ENCODE measurements at places on chromosomes 3 and 15. TPM values are rescaled to one million over a fixed set of nuclear protein-coding genes. Genes with fewer than 3 reads are reported as not detected.

DNA sequence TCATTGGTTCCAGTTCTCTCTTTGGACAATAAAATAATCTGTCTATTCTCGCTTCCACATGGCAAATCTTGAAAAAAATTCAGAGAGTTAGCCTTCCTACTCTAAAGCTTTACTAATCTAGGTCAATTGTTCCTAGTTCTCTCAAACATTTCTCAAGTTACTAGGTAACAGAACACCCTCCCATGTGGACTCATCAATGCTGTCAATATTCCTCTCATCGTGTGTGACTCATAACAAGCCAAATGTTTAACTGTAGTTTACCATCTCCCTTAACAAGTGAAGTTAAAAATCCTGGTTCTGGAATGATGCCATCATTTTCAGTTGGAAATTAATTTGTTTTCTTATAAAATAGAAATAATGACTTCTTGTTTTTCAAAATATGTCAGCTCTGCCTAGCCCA is 438.6 kb downstream of the ROBO1 start:
- no peaks in the 10 kb centered on the region for H3K4me1 ChIP-seq
- DNase-seq = no peak
- no peaks in the 10 kb centered on the region for H3K36me3 ChIP-seq
- H3K27me3 ChIP-seq = no peaks in the 10 kb centered on the region
- no peak overlapping the region for H3K27ac ChIP-seq

- H3K4me1 ChIP-seq = peaks cover 14% of the 10 kb centered on the region
- no peak for DNase-seq
- peak overlapping the region; percentile 71 for H3K27ac ChIP-seq
- no peak overlapping the region for H3K4me3 ChIP-seq
These were observed 46.3 kb downstream of the ZBTB20 start for GRCh38 chr3:115100806-115101205.

GRCh38 chr3:34363881-34364280 is 565.5 kb downstream of the PDCD6IP start:
- no peaks in the 10 kb centered on the region for H3K4me1 ChIP-seq
- no peaks in the 10 kb centered on the region for H3K27me3 ChIP-seq
- H3K36me3 ChIP-seq = no peaks in the 10 kb centered on the region

- no peaks in the 10 kb centered on the region for H3K36me3 ChIP-seq
- no peaks in the 10 kb centered on the region for H3K27me3 ChIP-seq
- DNase-seq = no peak
- no peaks in the 10 kb centered on the region for H3K4me1 ChIP-seq
These were observed 145.2 kb downstream of the VGLL3 start for GRCh38 chr3:86845726-86846125.

DNA sequence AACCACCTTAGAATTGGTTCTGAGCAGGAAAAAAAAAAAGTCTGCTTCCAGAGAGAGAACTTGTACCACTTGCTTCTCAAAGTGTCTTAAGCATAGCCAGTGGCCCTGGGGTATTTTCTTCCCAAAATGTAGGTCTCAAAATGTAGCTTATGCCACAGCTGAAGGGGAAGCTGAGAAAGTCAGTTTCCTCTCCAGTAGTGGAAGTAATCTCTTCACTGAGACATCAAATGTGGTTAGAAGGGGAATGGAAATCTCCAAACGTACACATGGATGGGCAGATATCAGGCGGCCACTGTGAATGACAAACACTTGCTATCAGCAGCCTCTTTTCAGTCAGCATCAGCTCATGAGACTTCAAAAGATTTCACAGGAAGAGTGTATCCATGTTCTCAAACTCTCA is 841.2 kb downstream of the TUSC7 start:
- no peaks in the 10 kb centered on the region for H3K4me1 ChIP-seq
- H3K4me3 ChIP-seq = no peak overlapping the region
- H3K36me3 ChIP-seq = no peaks in the 10 kb centered on the region
- DNase-seq = no peak
- no peaks in the 10 kb centered on the region for H3K27me3 ChIP-seq

DNA sequence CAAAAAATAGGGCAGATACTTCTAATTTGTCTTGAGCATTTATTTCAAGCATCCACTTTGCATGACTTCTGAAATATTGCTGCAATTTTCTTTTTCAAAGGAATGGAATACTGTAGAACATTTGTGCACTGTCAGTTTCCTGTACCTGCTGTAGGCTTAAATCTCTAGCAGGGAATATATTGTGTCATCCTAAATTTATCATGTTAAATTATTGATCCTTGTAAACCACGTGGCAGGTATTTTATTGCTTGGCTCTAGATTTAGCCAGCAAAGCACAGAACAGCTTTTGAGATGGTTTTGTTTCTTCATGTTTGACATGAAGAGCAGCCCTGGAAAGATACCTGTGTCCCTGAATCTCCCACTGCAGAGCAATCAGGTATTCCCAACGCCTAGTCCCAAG is 470.1 kb downstream of the GABRG3 start:
- H3K4me3 ChIP-seq = no peak overlapping the region
- no peak overlapping the region for H3K27ac ChIP-seq
- H3K36me3 ChIP-seq = peaks cover 6% of the 10 kb centered on the region
- no peak for DNase-seq

- H3K36me3 ChIP-seq = no peaks in the 10 kb centered on the region
- H3K27ac ChIP-seq = no peak overlapping the region
- H3K4me3 ChIP-seq = no peak overlapping the region
- H3K4me1 ChIP-seq = peaks cover 44% of the 10 kb centered on the region
- no peak for DNase-seq
These were observed 53.0 kb downstream of the SLMAP start for GRCh38 chr3:57808961-57809608.

GRCh38 chr3:193301433-193301832 is 60.4 kb downstream of the PLAAT1 start:
- H3K4me1 ChIP-seq = no peaks in the 10 kb centered on the region
- H3K27ac ChIP-seq = no peak overlapping the region
- no peak overlapping the region for H3K4me3 ChIP-seq
- peaks cover 3% of the 10 kb centered on the region for H3K27me3 ChIP-seq
- no peaks in the 10 kb centered on the region for H3K36me3 ChIP-seq

VPS13C gene
- 92.0 TPM for total RNA-seq

Data from natural killer cell treated with Interleukin-12 subunit alpha and Interleukin-12 subunit beta and Interleukin-15 and Interleukin-18, amount 100 ng/mL, for 72 hours (primary cell).